ENCODE measurements at places on chromosomes 11 and 22.

DNA sequence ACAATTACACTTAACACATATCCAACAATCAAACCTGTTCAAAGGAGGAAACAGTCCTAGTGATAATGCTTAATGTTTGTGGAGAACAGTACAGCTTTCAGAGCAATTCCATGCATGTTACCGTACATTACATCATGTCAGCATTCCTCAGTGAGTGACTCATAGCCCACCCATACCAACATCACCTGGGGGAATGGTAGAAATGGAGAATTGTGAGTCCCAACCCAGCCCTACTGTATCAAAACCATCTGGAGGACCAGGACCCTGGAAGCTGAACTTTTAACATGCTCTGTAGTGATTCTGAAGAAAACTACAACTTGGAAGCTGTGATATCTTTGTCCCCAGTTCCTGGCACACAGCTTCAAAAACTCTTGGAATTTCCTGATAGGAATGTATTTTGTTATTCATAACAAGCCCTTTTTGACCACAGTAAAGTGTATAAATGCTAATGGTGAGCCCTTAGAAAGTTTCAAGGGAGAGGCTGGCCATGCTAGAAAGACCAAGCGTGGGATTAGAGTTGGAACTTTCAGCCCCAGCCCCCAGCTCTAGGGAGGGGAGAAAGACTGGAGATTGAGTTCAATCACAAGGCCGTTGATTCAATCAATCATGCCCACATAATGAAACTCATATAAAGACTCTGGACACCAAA lies 301.1 kb downstream of the BUD13 start:
- no peak for DNase-seq

GRCh38 chr11:106304274-106304673 lies 226.8 kb downstream of the AASDHPPT start:
- DNase-seq = no peak

- DNase-seq = no peak
Measured at GRCh38 chr11:94639901-94640721, 72.9 kb downstream of the PIWIL4 start.

- DNase-seq = no peak
Measured at GRCh38 chr11:35078470-35078735, 60.6 kb upstream of the CD44 start.

DNA sequence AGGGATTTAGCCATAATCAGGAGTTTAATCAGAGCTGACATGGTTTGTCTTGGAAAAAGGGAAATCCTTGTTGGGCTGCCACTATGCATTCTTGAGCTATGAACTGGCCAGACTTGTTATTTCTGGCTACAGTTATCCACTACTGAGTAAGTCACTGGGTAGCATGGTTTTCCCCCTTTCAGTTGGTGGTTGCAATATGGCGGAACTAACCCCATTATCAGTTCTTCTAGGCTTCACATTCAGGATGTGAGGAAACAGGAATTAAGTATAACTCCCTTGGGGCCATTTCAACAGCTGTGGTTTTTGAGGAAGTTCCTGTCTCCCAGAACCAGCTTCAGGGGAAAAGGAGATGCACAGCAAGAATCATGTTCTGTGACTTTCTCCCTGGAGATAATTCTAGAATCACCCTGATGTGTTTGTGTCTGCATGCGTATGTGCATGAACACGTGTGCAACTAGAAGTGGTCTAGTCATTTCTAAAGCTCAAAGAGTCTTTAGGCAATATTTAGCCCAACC lies 103.0 kb upstream of the CD44 start:
- DNase-seq = no peak

DNA sequence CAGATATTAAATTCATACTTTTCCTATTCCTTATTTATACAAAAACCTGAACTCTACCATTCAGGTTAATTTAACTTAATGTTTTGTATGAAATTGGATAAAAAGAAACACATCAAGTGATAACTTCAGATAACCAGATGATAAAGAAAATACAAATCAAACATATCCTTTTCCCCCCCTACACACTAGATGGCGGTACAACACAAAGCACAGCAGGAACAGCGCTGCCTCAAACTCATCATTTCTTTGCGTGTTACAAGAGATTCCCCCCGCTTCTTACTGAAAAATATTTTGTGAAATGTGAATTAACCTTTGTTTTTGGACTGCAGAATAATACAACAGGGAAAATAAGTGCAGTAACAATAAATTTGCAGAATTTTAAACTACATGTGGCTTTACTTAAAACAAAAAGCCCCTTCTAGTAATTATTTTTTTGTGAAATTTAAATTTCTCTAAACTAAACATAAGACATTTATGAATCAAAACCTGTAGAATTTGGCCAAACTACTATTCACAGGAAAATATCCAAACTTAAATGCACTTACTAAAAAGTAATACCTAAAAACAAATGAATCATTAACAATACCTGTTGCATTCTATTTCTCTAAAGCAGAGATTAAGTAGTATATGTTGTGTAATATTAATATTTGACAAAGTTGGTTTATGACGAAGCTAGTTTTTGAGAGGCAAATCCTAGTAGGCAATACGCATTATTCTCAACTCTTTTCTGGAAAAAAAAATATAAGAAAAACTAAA lies 74.4 kb downstream of the ARHGAP32 start:
- no peak for DNase-seq

DNA sequence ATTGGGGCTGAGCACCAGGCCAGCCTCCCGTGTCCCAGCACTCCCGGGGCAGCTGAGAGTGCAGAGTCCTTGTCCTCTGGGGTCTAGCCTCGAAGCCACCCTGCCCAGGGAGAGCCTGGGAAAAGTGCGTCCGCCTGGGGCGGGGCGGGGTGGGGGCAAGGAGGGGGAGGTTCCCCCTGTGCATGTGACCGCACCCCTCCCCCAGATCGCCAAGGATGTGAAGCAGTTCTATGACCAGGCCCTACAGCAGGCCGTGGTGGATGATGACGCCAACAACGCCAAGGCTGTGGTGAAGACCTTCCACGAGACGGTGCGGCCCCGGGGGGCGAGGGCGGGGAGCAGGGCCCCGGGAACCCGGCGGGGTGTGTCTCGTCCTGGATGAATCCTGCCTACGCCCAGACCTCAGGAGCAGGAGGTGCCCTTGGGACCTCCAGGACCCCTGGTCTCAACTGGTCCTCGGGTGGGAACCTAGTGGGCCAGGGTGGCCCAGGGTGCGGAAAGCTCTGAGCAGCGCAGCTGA lies 5.3 kb upstream of the TSSC4 start:
- no peak for DNase-seq

- DNase-seq = no peak
Measured at GRCh38 chr11:115627666-115628460, 123.6 kb upstream of the CADM1 start.

- no peak for DNase-seq
Measured at GRCh38 chr22:43539572-43540528, 128.0 kb downstream of the MPPED1 start.

DNA sequence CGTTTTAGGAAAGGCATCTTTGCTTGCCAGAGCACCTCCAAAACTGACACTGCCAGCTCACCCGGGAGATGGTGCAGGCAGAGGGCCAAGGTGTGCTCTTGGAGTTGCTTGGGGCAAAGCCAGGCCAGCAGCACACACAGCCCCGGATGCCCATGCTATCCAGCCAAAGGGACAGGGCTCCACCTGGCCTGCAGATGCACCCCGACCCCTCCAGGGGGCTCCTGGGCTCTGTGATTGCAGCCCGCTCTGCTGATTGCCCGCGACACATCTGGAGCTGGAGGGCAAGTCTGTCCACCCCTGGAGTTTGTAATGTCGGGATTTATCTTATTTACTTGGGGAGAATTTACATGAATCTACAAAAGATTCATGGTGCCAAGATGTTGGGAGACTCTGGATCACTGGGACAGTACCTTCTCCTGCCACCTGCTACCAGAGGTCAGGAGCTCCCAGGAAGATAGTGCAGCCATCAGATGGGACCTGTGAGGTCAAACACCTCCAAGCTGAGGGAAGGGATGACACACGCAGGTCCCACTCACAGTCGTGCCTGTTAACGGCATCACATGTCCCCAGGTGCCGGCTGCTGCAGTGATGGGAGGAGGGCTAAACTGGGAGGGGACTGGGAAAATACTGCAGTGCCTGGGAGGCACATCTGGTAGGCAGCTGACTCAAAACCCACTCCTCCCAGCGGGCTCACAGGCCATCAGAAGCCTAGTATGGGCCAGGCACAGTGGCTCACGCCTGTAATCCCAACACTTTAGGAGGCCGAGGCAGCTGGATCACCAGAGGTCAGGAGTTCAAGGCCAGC lies 17.2 kb downstream of the CBX7 start:
- DNase-seq = no peak

- DNase-seq = no peak
Measured at GRCh38 chr11:74023276-74023675, 14.4 kb upstream of the UCP3 start.

GRCh38 chr11:21430537-21430936 lies 761.2 kb downstream of the NELL1 start:
- no peak for DNase-seq

DNA sequence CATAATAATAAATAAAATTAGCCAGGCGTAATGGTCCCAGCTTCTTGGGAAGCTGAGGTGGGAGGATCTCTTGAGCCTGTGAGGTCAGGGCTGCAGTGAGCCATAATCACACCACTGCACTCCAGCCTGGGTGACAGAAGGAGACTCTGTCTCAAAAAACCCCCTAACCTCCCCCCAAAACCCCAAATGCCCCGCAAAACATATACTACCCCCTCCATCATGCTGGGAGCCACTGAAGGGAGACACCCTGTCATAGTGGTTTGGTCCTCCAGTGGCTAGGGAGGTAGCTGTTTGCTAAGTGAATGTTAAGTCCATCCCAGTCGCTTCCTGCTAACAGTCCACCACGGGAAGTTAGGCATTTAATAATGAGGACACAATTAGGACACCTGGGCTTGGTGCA lies 125.0 kb downstream of the ABTB2 start:
- DNase-seq = no peak

- DNase-seq = no peak
Measured at GRCh38 chr11:81963018-81963417, 770.6 kb downstream of the FAM181B start.

GRCh38 chr22:25689631-25690030 lies 52.4 kb upstream of the MYO18B start:
- no peak for DNase-seq

DNA sequence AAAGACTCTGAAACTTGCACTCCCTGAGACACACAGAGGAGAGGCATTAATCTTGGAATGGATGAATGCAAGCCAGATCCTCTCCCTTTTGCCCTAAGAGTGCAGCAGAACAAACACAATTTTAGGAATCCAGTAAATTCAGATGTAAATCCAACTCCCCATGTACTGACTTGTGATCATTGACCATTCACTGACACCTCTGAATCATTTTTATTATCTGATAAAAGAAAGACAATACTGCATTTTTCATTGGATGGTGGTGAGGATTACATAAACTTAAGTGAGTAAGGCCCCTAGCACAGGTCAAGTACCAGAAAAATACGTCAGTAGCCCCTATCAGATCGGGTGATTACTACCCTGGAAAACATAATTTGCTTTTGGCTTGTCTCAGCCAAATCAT lies 782.9 kb upstream of the API5 start:
- no peak for DNase-seq

GRCh38 chr22:24165673-24166072 lies 15.6 kb upstream of the SUSD2 start:
- DNase-seq = no peak

- DNase-seq = no peak
Measured at GRCh38 chr11:121683791-121684190, 231.0 kb upstream of the SORL1-AS1 start.

All from substantia nigra (tissue), 51 donors.